Astrocyte of the cerebellum (primary cell): ENCODE measurements at places on chromosomes 1 and 21.

- no peak for DNase-seq
These were observed 86.1 kb downstream of the CTH start for GRCh38 chr1:70497152-70497551.

DNA sequence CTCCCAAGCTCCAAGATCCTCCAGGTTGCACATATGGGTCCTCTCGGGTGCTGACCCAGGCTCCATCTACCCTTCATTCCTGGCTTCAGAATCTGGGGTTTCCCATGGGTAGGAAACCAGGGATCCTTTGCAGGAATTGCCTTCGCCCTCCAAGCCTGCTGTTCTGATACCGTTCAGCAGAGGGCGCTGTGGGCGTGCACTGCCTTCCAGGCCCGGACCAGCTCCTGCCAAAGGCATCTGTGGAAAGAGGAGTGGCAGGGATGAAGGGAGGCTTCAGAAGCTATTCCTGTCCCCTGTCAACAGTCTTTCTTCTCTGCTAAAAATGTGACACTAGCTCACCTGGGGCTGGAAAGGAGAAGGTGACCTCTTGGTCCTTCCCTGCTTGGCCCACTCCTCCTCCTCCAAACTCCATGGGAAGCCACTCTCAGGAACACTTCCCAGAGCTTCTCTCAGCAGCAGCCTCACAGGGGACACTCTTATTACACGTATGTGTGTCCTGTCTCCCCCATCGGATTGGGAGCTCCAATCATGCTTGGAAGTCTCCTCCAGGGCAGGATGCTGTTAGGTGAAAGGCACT is 71.2 kb downstream of the VWA5B1 start:
- peak; percentile 29 for DNase-seq

DNA sequence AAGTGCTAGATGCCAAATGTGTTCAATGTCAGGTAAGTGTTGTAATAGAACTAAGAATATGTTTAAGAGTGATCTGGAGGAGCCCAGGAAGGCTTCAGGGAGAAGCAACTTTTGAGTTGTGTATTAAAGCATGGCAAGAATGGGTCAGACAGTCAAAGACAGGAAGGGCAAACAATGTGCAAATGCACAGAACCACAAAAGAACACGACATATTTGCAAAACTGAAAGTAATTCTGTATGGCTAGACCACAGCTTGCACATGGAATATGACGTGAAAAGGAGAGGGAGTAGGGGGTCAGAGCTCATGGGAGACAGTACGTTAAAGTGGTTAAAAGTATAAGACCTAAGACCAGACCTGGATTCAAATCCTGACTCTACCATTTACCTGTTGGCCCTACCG is 7.1 kb upstream of the SORT1 start:
- DNase-seq, result no peak

GRCh38 chr1:184940226-184940625 is 34.1 kb downstream of the NIBAN1 start:
- no peak for DNase-seq

DNA sequence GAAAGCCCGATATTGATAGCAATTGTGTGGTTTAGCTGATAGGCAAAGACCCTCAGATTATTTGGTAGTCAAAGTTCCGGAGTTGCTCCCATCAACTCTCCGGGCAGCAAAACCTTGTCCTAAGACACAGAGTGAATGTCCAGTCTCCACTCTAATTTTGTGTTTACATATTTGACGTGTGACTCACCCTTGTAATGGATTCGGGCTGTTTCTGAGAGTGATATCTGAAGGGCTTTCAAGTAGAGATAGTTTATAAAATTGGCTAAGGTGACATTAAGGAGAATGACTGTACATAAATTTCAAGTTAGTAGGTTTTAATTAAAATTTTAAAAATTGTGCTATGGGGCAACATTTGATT is 154.2 kb downstream of the CNIH3 start:
- peak; percentile 19 for DNase-seq

GRCh38 chr1:154616659-154617345 is 8.8 kb upstream of the ADAR start:
- DNase-seq, result no peak

DNA sequence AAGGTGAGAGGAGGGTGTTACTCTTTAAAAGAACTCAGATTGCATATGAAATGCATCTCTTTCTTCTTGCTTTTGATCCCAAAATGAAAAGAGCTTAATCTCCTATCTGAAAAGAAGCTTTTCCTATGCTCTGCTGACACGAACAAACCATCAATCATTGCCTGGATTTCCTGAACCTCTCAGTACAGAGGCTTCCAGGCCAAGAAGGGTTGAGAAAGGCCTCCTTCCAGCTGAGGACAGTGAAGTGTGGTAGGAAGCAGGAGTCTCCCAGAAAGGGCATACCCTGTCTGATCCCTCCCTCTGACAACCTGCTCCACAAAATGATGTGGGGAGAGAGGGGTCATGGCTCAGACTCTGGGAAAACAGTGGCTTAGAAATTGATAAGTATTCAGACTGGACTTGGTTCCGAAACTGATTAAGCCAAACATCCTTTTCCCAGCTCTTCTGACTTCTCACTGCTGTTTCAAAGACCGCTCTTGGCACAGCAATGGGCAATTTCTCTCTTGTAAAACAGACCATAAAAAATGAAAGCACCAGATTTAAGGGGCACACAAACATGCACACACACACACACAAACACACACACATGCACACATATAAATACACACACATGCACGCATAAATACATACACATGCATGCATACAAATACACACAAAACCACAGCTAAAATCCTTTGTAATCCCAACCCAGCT is 310.3 kb downstream of the SIPA1L2 start:
- DNase-seq, result no peak
